Esophagus muscularis mucosa (tissue), 4 donors: ENCODE measurements at places on chromosomes 4 and X. TPM values are rescaled to one million over a fixed set of nuclear protein-coding genes. Genes with fewer than 3 reads are reported as not detected.

GRCh38 chr4:102477657-102478056 lies 23.5 kb upstream of the NFKB1 start:
- DNase-seq, result no peak

SPARCL1 gene
- 2,231 TPM for total RNA-seq

- no peak for DNase-seq
Measured at GRCh38 chr4:155604718-155605626, 61.7 kb upstream of the GUCY1A1 start.

GRCh38 chr4:102234243-102234838 lies 110.9 kb downstream of the SLC39A8 start:
- peak; percentile 84 for DNase-seq

- DNase-seq, result no peak
Measured at GRCh38 chr4:10075158-10075863, 41.3 kb downstream of the WDR1 start.
